Amniotic epithelial cell (primary cell): ENCODE measurements at places on chromosomes 1 and 21.
A peak's percentile ranks its signal among the peaks of the same experiment; 100 is the strongest.

GRCh38 chr1:209884665-209885117 lies 53.3 kb upstream of the SYT14 start:
- peak; percentile 100 for DNase-seq

DNA sequence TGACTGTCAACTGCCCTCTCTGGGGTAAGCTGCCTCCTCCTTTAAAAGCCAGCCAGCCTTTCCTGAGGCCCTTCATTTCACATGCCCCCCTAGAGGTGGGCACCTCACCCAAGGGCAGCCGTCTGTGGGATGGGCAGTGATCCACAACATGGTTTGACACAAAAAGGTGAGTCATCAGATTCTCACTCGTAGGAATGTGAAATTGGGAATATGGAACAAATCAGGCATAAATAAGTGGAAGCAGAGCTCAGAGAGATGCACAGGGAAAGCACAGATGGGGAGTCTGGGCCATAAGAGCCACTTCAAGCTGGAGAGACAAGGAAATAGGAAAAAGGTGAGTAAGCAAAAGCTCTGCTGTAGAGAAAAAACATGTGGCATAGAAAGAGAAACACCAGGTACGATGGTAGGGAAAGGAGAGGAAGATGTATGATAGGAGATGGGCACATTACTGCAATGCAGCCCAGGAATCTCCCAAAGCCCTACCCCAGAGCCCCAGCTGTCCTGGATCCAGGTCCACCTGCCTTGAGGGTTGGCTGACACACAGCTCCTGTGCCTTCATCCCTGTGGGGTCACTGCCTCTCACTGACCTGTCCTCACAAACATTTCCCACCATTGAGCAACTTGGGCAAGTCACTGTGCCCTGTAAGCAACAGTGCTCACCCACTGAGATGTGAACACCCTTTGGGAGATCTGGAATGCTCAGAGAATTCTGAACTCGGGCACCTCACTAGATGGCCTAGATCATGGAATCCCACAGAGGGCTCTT lies 86.6 kb downstream of the ASTN1 start:
- DNase-seq, result no peak

DNA sequence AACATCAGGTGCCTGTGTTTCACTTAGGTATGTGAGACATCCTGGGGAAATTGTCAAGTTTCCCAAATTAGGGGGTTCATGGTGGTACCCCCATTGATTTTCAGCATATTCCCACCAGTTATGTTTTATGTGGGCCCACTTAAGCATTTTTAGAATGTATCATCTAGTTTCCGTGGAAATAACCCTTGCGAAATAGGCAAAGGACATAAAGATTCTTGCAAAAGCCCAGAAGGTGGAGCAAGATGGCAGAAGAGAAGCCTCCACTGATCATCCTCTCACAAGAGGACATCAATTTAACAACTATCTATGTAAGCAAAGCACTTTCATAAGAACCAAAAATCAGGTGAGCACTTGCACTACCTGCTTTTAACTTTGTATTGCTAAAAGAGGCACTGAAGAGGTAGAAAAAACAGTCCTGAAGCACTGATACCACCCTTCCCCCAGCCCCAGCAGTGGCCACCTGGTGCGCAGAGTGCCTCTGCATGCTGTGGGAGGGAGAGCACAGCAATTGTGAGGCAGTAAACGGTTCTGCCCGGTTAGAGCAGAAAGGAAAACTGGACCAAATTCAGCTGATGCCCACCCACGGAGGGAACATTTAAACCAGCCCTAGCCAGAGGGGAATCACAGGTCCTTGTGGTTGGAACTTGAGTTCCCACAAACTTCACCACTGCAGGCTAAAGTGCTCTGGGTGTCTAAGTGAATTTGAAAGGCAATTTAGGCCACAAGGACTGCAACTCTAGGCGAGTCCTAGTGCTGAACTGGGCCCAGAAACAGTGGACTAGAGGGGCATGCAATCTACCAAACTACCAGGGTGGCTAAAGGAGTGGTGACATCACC lies 23.2 kb downstream of the MCOLN2 start:
- peak; percentile 65 for DNase-seq

DNA sequence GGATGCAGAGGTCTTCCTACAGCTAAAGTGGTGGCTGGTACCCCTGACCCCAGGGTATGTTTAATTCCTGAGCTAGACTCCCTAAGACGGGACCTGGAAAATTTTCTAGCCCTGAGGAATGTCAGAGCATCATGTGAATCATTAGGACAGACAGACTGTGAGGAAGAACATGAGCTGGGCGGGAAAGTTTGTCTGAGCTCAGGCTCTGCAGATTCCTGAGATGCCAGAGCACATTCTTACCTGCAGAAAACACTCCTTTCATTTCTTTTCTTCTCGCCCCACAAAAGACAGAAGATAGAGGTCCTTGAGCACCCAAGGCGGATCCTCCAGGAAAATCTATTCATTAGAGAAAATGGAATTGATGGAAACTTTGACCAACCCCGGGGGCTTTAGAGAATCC lies 6.5 kb downstream of the CAPN2 start:
- peak; percentile 68 for DNase-seq
